CD4-positive, alpha-beta T cell treated with Interleukin-6 for 4 hours (primary cell): ENCODE measurements at places on chromosomes 11 and 22.

- no peak for DNase-seq
These were observed 1525.6 kb upstream of the RAG2 start for GRCh38 chr11:38123673-38124072.

DNA sequence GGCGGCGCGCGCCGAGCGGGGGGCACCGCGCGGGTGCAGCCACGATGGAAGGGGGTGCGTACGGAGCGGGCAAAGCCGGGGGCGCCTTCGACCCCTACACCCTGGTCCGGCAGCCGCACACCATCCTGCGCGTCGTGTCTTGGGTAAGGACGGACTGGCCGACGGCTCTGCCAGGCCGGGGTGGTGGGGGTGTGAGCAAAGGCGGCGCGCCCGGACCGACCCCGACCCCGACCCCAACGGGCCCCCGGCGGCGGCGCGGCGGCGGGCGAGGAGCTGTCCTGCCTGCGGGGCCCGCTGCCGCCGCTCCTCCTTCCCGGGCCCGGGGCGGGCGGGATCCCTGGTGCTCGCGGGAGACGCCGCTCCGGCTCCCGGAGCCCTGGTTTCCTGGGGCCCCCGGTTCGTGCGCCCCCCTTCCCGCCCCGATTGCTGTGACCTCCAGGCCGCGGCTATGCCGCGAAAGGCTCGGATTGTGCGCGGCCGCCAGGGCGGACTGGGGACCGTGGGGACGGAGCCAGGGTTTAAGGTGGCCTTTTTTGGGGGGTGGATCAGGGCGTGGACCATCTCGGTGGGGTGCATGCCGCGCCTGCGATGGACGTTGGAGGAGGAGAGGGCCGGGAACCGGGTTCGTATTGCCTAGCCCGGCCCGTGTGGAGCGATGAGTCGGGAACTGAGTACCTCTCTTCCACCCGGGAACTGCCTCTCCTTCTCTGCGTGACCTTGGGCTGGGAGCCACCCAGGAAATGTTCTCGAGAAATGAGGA, at the start of gene SYNGR1:
SYNGR1 (plus strand) TSS at position 25 of the 760 bp plus-strand sequence; CDS start at position 45, 20 bp downstream.
- peak; percentile 13 for DNase-seq

DNA sequence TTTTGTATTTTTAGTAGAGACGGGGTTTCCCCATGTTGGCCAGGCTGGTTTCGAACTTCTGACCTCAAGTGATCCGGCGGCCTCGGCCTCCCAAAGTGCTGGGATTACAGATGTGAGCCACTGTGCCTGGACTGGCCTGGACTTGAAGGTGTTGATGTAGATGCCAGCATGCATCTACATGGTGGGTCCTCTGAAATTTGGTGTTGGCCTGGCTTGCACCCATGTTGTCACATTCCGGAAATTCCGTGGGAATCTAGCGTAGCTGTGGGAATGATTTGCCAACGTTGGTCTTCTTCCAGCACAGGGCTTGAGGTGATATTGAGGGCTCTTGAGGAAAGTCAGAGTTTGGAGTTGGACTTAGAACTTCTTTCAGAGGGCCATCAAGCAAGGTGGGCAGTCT, 6.5 kb downstream of the PACS1 start:
- no peak for DNase-seq

DNA sequence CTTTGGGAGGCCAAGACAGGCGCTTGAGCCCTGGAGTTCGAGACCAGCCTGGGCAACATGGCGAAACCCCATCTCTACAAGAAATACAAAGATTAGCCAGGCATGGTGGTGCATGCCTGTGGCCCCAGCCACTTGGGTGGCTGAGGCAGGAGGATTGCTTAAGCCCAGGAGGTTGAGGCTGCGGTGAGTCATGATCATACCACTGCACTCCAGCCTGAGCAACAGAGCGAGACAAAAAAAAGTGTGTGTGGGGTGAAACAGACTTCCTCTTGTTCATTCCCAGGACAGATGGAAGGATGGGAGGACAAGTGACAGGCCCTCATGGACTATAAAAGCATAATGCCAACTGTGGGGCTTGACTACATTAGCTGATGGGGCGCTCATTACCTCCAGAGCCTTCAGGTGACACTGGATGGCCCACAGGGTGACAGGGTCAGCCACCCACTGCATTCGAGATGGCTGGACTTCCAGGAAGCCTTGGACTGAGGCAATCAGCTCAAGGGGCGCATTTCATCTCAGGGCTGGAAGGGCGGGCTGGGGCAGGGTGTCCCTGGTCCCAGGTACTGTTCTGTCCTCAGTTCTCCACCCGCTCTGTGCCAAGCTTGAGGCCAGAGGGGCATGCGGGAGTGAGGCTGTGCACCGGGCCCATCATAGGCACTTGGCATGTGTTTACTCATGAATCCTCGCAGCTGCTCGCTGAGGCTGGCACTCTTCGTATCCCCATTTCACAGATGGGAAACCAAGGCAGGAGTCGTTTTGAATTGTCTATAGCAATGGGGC, 12.5 kb downstream of the NPTXR start:
- no peak for DNase-seq

- DNase-seq, result no peak
These were observed 379 bp upstream of the RAB38 start for GRCh38 chr11:88175569-88176075.

GRCh38 chr11:1055109-1055703, 18.7 kb upstream of the MUC6 start:
- no peak for DNase-seq
